ENCODE measurements at places on chromosomes 3 and 15. TPM values are rescaled to one million over a fixed set of nuclear protein-coding genes. Genes with fewer than 3 reads are reported as not detected.

AMT gene
- total RNA-seq: 0.67 TPM

CLSTN2 gene
- under 0.01 TPM for total RNA-seq

DUOX1 gene
- not detected for total RNA-seq

RBPMS2 gene
- total RNA-seq: not detected

LRRIQ4 gene
- total RNA-seq: 0.19 TPM

TMEM212 gene
- total RNA-seq: not detected

SLC51A gene
- total RNA-seq: not detected

PLD1 gene
- total RNA-seq: 65.4 TPM

ABI3BP gene
- total RNA-seq: 44.4 TPM

TEX55 gene
- not detected for total RNA-seq

AGBL1 gene
- total RNA-seq: under 0.01 TPM

TRPM1 gene
- total RNA-seq: 0.38 TPM

WNT7A gene
- not detected for total RNA-seq

CPNE9 gene
- total RNA-seq: not detected

CCR9 gene
- total RNA-seq: not detected

PLCH1 gene
- 0.33 TPM for total RNA-seq

ADCY5 gene
- not detected for total RNA-seq

Data from vein endothelial cell (primary cell).